Osteoblast (primary cell): ENCODE measurements at places on chromosomes 7 and 10. TPM values are rescaled to one million over a fixed set of nuclear protein-coding genes. Genes with fewer than 3 reads are reported as not detected.

Gene NYAP1
- under 0.01 and 0.29 TPM in 2 replicates for total RNA-seq

DNA sequence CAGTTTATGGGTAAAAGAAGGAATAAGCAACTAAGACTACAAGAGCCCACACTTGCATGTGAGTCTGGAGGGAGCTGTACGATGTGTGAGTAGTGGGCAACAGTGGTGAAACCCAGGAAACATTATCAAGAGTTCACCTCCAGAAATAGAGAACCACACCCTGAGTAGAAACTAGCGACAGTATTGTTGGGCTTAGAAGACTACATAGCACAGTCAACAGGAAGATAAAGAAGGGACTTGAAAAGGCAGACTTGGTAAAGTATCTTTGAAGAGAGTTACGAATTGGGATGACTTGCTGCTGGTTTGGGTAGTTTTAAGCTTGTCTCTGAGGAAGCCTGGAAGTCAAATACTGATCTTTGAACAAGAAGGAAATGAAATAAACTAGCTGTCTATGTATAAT is 223.2 kb upstream of the GNAI1 start:
- no peak for DNase-seq

DNA sequence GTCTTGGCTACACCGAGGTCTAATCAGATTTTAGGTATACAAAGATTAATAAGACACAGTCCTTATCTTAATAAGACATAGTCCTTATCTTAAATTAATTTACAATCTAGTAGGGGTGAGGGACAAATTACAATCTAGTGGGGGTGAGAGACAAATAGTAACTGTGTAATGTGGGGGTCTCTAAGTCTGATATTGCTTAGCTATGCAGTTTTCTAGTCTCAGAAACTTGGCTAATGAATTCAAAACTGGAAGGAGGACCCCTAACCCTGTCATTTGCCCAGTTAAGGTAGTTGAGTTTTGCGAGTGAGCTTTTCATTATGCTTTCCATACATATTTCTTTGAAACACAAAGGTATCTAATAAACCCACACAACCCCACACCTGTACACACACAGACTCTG is 136.1 kb downstream of the DPP6 start:
- no peak for DNase-seq

Gene RELN
- 0.29 and 0.36 TPM in 2 replicates for total RNA-seq

GRCh38 chr10:43227911-43228782 is 38.7 kb downstream of the RASGEF1A start:
- DNase-seq: peak; percentile 82

DNA sequence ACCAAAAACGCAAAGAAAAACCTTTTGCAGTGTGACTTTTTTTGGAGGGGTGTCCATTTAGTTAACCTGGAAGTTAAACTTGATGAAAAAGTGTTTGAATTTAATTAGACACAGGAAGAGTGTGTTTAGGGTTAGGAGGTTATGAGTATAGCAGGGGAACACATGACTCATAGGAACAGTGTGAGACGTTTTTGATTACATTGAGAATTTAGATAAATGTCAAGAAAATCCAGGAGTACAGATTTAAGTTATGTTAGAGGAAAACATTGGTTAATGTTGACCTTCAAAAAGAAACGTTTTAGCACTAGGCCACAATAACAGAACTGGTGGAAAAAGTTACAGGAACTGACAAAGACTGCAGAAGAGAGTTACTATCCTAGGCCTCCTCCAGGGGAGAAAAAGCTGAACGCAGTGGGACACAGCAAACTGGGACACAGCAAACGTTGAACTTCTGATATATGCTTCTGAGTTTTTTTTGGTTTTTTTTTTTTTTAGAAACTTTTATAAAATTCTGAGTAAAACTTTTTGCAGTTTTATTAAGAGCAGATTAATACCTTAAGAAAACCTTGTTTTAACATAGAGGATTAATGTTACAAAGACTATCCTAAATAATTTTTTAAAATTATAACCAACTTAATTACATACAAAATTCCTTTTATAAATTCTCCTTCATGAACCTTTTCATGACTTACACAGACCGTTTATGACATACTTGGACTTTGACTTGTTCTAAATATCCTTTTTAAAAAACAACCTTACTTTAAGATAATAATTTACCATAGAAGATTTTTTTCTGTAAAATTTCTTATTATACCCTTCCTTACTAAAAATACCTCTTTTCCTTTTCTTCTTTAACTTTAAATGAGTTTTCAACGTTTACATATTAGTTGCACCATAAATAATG is 22.2 kb downstream of the LANCL2 start:
- no peak for DNase-seq

DNA sequence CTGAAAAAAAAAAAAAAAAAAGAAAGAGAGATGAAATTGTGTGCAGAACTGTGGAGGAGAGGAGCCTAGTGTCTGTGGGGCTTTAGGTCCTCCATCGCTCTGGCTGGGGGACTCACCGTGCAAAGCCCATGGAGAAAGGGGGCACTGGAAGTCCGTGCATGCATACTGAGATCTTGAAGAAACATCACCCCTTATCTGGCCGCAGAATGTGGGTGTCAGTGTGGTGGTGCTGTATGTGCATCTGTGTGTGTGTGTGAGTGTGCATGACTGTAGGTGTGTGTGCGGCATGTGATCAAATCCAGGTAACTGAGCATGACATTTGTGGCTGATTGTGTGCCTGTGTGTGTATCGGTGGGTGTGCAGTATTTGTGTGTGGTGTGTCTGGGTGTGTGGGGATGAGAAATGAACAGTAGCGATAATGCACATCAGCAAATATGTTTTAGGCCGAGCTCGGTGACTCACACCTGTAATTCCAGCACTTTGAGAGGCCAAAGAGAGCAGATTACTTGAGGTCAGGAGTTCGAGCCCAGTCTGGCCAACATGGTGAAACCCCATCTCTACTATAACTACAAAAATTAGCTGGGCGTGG is 8.8 kb upstream of the CLDN3 start:
- DNase-seq: no peak

DNA sequence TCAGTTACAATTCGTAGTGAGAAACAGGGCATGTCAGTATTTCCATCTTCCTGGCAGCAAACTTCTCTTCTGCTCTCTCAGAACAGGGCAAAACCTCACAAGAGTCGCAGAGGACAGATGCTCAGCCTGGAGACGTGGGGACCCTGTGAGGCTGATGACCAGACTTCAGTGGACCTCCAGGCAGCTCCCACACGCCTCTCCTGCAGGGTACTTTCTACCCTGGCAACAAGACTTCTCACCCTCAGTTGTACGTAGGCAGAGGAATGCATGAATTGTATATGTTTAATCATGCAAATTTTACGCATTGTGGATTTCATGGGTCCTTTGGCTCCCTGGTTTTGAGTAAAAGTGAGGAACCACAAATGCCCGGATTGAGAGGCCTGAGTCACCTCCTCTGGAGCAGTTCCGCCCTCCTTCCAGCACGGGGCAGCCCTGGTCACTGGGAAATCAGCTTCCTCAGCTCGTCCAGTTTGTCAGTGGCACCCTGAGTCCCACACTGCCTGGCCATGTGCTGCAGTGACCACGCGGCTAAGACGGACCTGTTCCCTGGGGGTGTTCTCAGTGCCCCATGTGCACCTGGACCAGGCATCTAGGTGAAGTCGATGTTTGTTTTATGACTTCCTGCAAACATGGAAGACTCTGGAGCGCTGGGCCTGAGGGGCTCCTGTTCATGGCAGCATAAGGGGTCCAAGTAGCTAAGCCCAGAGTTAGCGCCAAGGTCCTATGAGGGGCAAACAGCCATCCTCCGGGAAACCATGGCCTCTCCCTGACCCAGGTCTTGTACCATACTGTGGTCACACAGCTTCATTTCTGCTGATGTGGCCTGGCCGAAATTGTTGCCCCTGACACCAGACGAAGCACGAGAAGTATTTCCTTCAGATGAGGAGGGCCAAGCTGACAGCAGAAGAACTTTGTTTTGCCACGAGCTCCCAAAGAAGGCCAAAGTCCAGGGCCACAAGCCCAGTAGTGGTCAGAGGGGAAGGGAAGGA is 165.1 kb downstream of the TNS3 start:
- DNase-seq: peak; percentile 93

- no peak for DNase-seq
Measured at GRCh38 chr10:81179805-81180452, 642.2 kb downstream of the SH2D4B start.

- DNase-seq: no peak
Measured at GRCh38 chr7:47725031-47725780, 143.3 kb upstream of the TNS3 start.

Gene FAM149B1
- total RNA-seq: 30.1 and 33.7 TPM in 2 replicates

- no peak for DNase-seq
Measured at GRCh38 chr10:6310977-6311376, 108.2 kb downstream of the PFKFB3 start.

Gene TCAF2
- total RNA-seq: 1.8 and 2.5 TPM in 2 replicates

DNA sequence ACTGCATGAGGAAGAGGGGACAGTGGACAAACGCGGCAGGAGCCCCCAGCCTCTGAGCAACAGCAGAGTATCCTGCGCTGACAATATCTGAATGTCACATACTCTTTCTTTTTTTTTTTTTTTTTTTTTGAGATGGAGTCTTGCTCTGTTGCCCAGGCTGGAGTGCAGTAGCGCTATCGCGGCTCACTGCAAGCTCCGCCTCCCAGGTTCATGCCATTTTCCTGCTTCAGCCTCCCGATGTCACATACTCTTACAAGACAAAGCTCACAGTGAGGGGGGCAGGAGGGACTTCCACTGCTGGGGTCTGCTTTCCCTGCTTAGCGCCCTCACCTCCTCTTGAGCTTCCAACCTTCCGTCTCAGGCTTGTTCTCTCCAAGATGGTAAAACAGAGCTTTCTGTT is 51.2 kb upstream of the TNS3 start:
- DNase-seq: no peak

- no peak for DNase-seq
Measured at GRCh38 chr7:40836218-40836617, 701.4 kb downstream of the SUGCT start.

DNA sequence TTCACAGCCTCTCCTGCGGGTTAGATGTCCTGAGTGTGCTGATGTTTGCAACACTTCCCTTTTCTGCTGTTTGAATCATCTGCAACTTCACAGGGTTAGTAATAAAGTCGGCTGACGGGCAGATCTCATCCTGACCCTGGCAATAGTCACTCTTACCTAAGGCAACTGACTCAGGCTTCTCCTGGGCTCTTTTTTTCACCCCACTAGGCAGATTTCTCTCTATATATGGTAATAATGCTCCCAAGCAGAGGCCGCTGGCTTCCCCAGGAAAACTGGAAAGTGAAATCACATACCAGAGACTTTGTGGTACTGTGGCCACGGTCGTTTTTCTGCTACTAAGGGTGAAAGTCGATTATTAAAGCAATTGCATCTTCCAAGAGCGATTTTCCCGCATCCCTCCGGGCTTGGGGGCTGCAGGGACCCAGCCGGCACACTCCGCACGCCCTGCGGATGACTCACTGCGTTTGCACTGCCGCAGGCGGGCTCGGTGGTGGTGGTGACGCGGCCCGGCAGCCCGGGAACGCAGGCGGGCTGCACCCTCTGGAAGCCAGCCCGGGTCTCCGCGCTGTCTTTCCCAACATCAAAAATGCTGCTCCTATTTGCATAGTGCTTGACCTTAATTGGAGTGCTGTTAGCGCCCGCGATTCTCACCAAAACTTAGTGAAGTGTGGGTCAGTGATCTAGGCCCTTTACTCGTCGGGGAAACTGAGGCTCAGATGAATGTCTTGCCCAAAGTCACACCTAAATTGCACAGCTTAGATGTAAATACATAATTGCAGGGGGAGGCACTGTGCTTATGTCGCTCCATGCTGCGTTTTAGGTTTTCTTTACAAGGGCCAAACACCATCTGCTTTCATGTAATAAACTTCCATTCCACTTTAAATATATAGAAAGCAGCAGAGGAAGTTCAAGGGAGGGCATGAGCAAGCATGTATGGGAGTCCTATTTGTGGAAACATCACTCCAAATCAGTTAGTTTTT is 47.6 kb upstream of the ITGB1 start:
- DNase-seq: peak; percentile 93

Gene TFPI2
- 8.7 and 10.6 TPM in 2 replicates for total RNA-seq

- DNase-seq: no peak
Measured at GRCh38 chr7:158582089-158582456, 5.5 kb downstream of the PTPRN2 start.

DNA sequence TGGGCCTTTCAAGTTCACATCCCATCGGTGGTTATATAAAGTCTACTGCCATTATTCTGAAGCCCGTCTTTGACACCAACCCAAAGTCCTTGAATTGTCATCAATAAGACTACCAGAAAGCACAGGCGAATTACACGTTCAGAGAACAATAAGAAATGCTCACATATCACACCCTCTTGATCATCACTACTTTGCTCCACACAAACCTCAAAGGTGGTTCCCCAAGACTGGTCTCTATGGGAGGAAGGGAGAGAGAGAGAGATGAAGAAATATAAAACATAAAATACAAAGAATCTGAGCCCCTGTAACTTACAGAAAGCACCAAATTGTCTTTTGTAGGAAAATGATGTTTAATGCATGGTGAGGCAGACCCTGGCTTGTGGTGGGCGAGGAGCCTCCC is 4.4 kb downstream of the HIPK2 start:
- no peak for DNase-seq

DNA sequence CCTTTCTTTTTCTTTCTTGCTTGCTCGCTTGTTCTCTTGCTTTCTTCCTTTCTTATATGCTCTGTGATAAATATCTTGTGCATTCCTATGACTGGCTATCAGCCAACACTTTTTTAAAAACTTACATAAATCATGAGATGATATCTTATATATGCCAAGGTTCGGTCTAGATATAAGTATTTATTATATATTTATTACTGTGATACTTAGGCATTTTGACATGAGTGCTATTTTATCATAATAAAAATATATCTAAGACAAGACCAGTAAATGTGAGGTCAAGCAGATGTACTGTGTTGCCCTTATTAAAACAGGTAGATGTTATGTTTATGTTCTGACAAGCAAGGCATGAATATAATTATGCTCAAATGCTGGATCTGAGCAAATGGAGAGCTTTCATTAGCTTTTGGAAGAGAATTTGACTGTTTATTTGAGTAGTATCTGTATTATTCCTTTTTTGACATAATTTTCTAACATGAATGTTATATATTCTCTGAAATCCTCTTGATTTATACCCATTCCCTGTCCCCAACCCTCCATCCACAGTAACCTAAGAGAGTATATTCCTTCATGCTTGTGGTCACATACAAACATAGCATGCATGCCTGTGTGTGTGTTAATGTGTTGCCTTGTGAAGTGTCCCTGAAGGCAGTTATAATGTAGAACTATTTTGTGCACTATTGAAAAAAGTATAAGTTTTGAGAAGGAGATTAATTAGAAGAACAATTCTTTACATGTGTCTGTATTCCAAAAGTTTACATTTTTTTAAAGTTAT is 158.0 kb downstream of the HDAC9 start:
- no peak for DNase-seq

Gene IL6
- 37.4 and 52.8 TPM in 2 replicates for total RNA-seq

- peak; percentile 41 for DNase-seq
Measured at GRCh38 chr7:159015454-159016410, 128.9 kb downstream of the VIPR2 start.

Gene RARRES2
- 18.3 and 26.1 TPM in 2 replicates for total RNA-seq
